Stimulated activated CD4-positive, alpha-beta T cell treated with anti-CD3 and anti-CD28 coated beads, Interleukin-12 subunit alpha, Interleukin-12 subunit beta, amount 100 ng/mL, for 24 hours (primary cell): ENCODE measurements at places on chromosomes 5 and 9.

- DNase-seq = no peak
These were observed 12.0 kb upstream of the THG1L start for GRCh38 chr5:157719245-157719644.

DNA sequence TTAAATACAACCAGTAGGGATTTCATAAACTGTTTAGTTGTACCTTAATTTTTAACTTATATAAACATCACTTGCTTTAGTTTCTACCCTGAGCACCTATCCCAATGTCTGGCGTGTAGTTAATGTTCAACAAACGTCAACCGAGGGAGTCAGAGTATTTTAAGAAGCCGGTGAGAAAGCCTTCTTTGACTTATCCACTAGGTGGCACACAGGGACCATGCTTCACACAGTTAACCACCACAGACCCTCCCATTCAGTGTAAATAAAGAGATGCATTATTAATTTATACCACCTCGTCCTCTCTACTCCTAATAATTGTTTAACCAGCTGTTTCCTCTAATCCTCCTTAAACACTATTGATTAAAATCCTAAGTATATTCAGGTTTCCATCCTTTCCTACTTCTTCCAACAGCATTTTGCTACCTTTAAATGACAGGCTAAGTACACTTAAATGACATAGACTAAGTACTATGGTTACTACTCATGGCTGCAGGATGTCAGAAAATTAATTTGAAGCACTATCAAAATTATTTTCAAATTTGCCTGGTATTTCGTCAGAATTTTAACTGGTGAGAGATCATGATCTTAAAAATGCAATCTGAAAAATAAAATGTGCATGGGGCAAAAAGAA lies 2.3 kb downstream of the HAPLN1 start:
- DNase-seq = no peak

DNA sequence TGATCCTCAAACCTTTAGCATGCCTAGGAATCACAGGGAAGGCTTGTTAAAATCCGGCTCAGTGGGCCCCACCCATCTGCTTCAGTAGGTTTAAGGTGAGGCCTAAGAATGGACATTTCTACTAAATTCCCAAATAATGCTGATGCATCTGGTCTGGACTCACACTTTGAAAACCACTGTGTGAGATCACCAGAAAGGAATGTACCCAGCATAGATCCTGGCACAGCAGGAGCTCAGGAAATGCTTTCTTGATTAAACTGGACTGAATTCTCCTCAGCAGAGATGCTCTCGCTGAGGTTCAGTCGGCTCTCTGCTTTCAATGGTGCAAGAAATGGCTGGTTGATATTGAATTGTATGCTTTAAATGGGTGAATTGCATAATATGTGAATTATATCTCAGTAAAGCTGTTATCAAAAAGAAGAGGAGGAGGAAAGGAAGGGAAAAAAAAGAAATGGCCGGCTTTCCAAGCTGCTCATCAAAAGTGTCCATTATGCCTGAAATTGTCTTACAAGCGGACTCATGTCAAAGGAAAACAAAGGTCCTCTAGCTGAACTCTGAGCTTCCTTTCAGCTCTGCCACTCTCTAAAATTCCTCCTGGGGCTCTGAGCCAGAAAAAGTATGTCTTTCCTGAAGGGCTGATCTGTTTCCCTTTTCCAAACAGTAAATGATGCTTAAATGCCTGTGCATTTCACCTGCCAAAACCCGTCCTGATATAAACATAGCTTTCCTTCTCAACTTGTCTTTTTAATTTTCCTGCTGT lies 77.6 kb upstream of the SAP30L start:
- no peak for DNase-seq

DNA sequence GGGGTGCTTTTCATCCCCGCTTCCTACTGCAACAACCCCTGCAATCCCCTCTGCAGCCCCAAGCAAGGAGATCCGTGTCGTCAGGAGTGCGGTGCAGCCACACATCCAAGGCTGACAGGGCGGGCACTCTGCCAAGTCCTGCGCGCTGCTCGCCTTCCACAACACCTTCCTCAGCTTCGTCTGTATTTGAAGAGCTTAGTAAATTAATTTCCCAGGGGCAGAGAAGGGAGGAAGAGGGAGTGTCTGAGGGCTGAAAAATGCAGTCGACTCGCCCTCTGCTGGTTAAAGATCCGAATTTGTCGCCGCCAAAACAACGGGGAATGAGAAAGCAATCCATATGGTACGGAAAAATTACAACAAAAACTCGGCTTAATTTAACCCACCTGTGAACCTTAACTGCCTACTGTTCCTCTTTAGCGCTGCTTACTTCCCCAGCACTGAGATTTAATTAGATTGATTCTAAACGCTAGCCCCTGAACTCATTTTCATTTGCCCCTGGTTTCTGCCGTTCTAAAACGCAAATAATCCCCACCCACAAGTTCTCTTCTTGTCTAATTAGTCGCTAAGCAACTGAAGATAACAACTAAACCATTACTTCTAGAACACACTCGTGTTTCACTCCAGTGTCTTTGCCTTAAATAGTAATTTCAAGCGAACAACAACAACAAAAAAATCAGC lies 10.9 kb upstream of the PCDHB1 start:
- DNase-seq = no peak

- DNase-seq = no peak
These were observed 79.0 kb upstream of the ZNF608 start for GRCh38 chr5:124825250-124825982.

DNA sequence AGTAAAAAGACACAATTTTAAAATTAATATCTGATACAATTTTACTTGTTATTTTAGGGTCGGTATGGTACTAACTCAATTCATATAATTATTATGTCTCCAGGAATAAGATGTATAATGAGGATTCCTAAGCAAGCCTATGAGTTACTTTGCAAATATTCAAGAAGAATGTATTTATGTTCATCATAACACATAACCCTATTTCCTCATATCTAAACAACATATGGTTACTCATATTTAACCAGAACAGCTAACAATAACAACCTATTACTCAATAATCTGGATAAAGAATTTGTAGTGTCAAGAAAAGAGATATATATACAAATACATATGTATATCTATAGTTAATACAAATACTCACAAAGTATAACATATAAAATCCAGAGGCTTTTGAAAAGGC lies 285.9 kb downstream of the ARL15 start:
- DNase-seq = no peak

GRCh38 chr9:37574241-37574721 lies 1.9 kb downstream of the FBXO10 start:
- no peak for DNase-seq
